ENCODE measurements at places on chromosomes 7 and 10. TPM values are rescaled to one million over a fixed set of nuclear protein-coding genes. Genes with fewer than 3 reads are reported as not detected.

- peak; percentile 94 for DNase-seq
Measured at GRCh38 chr10:114714281-114714741, 56.2 kb upstream of the ABLIM1 start.

DNA sequence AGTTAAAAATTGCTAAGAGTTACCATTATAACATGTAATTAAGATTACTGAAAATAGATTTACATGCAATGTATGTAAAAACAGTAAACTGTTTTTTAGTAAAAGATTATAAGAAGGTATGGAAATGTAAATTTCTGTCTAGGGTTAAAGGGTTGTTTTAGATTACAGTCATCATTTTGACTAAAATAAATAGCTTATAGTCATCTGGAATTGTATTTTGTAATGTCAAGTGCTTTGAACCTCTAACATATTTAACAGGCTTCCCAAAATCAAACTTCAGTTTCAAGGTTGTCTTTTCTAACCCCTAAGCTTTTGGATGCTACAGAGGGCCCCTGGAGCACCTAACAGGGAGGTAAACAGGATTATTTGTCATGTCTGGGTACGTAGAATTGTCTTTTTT is 35.0 kb upstream of the ZNF746 start:
- no peak for DNase-seq

Gene FAM131B
- total RNA-seq = 6.9 TPM

Gene CDC14C
- total RNA-seq = not detected
